HuH-7.5 (cell line): ENCODE measurements at places on chromosomes 13 and 19.

- DNase-seq, result no peak
Observed at GRCh38 chr13:49443357-49443703, 534 bp downstream of the CAB39L start.

DNA sequence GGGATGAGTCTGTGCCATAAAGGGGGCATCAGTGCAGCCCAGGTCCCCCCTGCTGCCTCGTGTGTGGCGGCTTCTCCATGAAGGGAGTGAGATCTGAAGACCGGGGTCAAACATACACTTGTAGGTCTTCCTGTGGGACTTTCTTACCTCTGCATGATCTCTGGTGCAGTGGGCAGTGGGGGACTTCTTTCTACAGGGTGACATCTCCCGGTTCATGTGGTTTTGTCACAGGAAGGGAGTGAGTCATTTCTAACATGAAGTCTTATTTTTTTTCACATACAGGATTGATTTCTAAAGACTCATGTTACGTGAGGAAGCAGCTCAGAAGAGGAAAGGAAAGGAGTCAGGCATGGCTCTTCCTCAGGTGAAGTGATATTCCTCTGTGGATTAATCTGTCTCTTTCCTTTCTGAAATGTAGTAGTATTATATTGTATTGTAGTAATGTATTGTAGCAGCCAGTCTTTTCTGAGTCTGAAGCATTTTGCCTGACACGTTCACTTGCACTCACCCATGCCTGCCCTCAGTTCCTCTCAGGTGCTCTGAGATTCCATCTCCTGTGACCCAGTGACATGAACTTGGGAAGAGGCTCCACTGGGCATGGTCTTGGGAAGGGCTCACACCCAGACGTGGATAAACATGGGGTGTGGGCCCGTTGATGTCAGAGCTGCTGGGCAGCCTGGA, 15.7 kb downstream of the ZNF808 start:
- DNase-seq, result no peak

DNA sequence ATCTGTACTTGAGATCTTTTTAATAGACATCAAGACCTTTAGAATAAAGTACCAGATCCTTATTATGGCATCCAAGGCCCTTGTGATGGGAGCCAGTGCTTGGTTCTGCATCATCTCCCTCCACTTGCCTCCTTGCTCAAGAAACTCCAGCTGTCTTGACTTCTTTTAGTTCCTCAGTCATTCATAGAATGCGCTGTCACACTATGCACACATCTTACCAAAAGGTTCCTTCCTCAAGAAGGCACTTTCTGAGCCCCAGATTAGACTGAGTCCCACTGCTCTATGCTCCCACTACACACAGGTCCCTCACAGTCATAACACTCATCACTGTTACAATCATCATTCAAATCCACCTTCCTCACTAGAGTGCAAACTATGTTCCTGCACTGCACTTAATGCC, 57.8 kb upstream of the ITM2B start:
- DNase-seq, result no peak

GRCh38 chr19:18468517-18468916, 30.6 kb upstream of the ISYNA1 start:
- DNase-seq, result no peak

- no peak for DNase-seq
Observed at GRCh38 chr13:43469791-43470190, 317.0 kb downstream of the ENOX1 start.
